H1 (cell line): ENCODE measurements at places on chromosomes 16 and 17.

GRCh38 chr16:77469634-77470033, 34.8 kb upstream of the ADAMTS18 start:
- no peak overlapping the region for H3K4me3 ChIP-seq
- H3K4me1 ChIP-seq, result no peaks in the 10 kb centered on the region
- H3K27ac ChIP-seq, result no peak overlapping the region
- no peaks in the 10 kb centered on the region for H3K36me3 ChIP-seq
- DNase-seq, result no peak
- no peaks in the 10 kb centered on the region for H3K27me3 ChIP-seq

DNA sequence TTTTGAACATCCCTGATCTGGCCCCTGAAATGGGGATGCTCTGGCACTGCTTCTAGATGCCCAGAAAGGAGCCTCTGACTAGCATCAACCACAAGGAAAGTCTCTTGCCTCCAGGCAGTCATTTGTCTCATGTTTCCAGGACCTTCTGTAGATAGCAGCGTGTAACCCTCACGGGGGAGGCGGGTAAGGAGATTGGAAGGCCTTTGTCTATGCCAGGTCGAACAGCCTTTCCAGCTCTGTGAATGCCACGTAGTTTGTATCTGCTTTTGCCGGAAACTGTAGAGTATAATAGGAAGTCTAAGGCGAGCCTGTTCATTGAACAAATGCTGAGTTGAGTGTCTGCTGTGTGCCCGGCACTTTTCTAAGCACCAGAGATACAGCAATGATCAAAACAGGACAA, 43.9 kb upstream of the AQP8 start:
- H3K4me1 ChIP-seq, result no peaks in the 10 kb centered on the region
- DNase-seq, result no peak
- no peaks in the 10 kb centered on the region for H3K27me3 ChIP-seq
- H3K4me3 ChIP-seq, result no peak overlapping the region

DNA sequence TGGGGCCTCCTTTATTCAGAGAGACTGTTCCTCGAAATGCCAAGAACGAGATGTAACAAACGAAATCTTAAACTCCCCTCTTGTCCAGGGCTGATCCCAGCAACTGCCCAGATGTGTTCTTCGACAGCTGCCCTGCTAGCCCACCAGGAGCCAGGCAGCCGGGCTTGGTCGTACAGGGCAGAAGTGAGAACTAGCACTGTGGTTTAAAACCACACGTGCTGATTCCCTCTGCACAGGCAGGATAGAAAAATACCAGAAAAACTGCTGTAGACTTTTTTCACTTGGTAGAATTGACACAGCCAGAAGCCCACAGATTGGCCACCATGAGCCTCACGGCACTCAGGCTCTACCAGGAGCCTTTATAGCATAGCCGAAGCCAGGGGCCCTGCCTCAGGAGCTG, 33.1 kb downstream of the PLD6 start:
- peaks cover 3% of the 10 kb centered on the region; the same call in 1 of the 2 replicates for H3K36me3 ChIP-seq
- no peak for DNase-seq
- no peaks in the 10 kb centered on the region for H3K27me3 ChIP-seq

GRCh38 chr17:83203472-83204221, 124.2 kb downstream of the METRNL start:
- no peaks in the 10 kb centered on the region for H3K27me3 ChIP-seq
- H3K4me1 ChIP-seq, result no peaks in the 10 kb centered on the region
- no peak for DNase-seq
- no peaks in the 10 kb centered on the region for H3K36me3 ChIP-seq

GRCh38 chr16:64809876-64810629, 311.8 kb downstream of the CDH11 start:
- H3K27me3 ChIP-seq, result no peaks in the 10 kb centered on the region
- no peak overlapping the region for H3K27ac ChIP-seq
- no peaks in the 10 kb centered on the region for H3K4me1 ChIP-seq
- H3K36me3 ChIP-seq, result no peaks in the 10 kb centered on the region
- DNase-seq, result no peak

DNA sequence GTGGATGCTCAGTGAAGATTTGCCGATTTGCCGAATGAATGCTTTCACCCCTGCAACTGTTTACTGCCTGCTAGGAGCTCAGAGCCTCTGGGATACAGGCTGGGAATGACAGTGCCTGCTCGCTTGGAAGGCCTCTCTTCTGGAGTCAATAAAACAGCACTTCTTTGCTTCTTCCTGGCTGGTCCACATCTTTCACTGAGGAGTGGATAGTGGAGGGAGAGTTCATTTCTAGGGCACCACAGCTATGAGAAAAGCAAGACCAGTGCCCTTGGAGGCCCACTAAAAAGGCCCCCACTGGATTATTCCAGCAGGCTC, 3.1 kb upstream of the USP7 start:
- H3K4me1 ChIP-seq, result peaks cover 9% of the 10 kb centered on the region
- no peaks in the 10 kb centered on the region for H3K36me3 ChIP-seq
- H3K4me3 ChIP-seq, result no peak overlapping the region
- no peak for DNase-seq
- peaks cover 7% of the 10 kb centered on the region; the same call in 1 of the 2 replicates for H3K27me3 ChIP-seq
- no peak overlapping the region for H3K27ac ChIP-seq

GRCh38 chr17:47978324-47978723, 7.4 kb downstream of the CDK5RAP3 start:
- peaks cover 24% of the 10 kb centered on the region; the same call in 1 of the 2 replicates for H3K36me3 ChIP-seq
- H3K27me3 ChIP-seq, result no peaks in the 10 kb centered on the region
- no peak overlapping the region for H3K4me3 ChIP-seq
- DNase-seq, result peak; percentile 83
- no peak overlapping the region for H3K27ac ChIP-seq
- no peaks in the 10 kb centered on the region for H3K4me1 ChIP-seq

DNA sequence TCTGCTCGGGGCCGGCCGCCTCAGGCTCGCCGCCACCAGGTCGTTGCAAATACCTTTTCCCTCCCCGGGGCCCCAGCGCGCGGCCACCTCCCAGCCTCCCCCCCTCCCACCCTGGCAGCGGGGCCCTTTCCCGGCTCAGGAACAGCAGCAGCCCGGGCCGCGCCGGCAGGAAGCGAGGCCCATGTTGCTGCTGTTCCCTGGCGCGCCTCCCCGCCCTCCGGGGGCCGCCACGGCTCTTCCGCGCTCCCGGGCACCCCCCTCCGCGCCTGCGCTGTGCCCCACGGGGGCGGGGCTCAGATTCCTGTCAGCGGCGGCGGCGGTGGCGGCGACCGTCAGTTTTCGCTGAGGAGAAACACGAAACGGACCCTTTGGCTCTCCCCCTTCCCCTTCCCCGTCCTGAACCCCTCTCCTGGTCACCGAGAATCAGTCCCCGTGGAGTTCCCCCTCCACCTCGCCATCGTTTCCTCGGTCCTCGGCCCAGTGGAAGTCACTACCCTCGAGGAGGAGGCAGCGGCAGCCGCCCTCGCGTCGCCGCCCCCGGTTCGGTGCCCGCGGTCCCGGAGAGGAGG, at the start of gene NFAT5:
Gene NFAT5, plus strand, starts transcription at position 296 of the 569 bp plus-strand sequence. CDS start 336 bp downstream, outside the sequence.
- H3K36me3 ChIP-seq, result no peaks in the 10 kb centered on the region
- peak within 1 kb of the TSS; percentile 68 for H3K4me3 ChIP-seq
- no peaks in the 10 kb centered on the region; the same call in 1 of the 2 replicates for H3K4me1 ChIP-seq
- peak within 1 kb of the TSS; percentile 79 for H3K27ac ChIP-seq
- DNase-seq, result peak; percentile 98
- no peaks in the 10 kb centered on the region for H3K27me3 ChIP-seq

- H3K27ac ChIP-seq, result no peak overlapping the region
- H3K27me3 ChIP-seq, result no peaks in the 10 kb centered on the region
Observed at GRCh38 chr16:35737076-35737475, 2277.7 kb downstream of the TP53TG3F start.

- H3K36me3 ChIP-seq, result peaks cover 7% of the 10 kb centered on the region
- H3K4me3 ChIP-seq, result no peak overlapping the region
- H3K27me3 ChIP-seq, result no peaks in the 10 kb centered on the region
- H3K4me1 ChIP-seq, result no peaks in the 10 kb centered on the region
Observed at GRCh38 chr17:9676084-9676483, 30.8 kb downstream of the USP43 start.
